ENCODE measurements at places on chromosomes 7 and 10. TPM values are rescaled to one million over a fixed set of nuclear protein-coding genes. Genes with fewer than 3 reads are reported as not detected.

GRCh38 chr10:62031507-62031906, 130.0 kb downstream of the ARID5B start:
- no peak overlapping the region for H3K27ac ChIP-seq
- no peaks in the 10 kb centered on the region for H3K4me1 ChIP-seq
- H3K36me3 ChIP-seq: no peaks in the 10 kb centered on the region
- no peak overlapping the region for H3K4me3 ChIP-seq
- no peak for DNase-seq

DNA sequence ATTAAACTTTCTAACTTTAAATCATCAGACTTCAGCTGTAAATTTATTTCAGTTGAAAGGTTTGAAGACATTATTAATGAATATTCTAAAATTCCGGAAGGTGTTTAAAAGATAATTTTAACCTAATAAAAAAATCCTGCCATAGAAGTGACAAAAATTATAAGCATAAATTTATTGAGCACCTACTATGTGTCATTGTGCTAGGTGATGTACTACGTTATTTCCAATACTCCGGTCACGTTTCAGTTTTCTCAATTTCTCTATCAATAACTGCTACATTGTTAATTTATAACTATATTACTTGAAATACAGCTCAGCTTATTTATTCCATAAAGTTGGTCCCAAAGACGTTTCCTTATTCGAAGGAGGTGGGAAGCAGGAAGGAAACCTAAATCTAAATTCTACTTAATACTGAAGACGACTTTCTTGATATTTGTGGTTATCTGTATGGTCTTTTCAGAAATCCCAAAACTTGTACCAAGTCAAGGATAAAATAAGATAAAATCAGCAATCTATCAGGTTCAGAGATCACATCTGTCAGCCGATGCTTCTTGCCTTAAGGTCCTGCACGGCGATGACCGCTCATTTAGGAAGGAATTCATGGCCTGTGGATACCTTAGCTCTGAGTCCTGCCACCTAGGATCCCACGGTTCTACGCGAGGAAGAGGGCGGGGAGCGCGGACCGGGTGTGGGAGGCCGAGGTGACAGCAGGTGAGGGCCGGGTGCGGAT, 1.2 kb upstream of the ZEB1 start:
- H3K27me3 ChIP-seq: peaks cover 4% of the 10 kb centered on the region
- H3K4me3 ChIP-seq: peak overlapping the region; percentile 82
- H3K36me3 ChIP-seq: no peaks in the 10 kb centered on the region
- DNase-seq: peak; percentile 70
- H3K27ac ChIP-seq: peak overlapping the region; percentile 88

DNA sequence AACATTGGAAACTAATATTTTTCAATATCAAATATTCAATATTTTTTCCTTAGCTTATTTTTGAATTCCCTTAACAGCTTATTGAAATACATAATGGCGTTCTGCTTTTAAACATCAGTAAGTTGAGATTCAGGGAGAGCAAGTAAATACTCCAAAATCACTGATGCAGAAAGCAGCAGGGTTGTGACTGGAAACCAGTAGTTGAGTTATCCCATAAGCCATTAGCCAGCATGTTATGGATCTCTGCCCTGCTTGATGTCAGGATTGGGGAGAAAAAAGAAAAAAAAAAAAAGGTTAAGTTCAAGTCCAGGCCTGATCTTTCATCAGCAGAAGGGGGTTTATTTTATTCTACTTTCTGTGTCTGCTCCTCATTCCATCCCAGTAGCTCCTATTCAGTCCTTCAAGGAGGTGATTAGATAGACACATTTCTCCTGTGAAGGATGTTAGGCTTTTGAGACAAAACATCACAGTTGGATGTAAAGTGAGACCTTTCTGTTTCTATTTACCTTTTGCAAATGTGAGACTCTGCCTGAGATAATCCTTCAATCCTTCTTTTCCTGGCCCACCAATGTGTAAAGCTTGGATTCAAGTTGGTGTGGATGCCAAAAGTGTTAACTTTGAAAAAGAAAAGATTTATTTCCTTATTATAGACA, 110.9 kb upstream of the HDAC9 start:
- no peak for DNase-seq
- no peaks in the 10 kb centered on the region for H3K27me3 ChIP-seq
- H3K27ac ChIP-seq: no peak overlapping the region
- H3K36me3 ChIP-seq: no peaks in the 10 kb centered on the region

DNA sequence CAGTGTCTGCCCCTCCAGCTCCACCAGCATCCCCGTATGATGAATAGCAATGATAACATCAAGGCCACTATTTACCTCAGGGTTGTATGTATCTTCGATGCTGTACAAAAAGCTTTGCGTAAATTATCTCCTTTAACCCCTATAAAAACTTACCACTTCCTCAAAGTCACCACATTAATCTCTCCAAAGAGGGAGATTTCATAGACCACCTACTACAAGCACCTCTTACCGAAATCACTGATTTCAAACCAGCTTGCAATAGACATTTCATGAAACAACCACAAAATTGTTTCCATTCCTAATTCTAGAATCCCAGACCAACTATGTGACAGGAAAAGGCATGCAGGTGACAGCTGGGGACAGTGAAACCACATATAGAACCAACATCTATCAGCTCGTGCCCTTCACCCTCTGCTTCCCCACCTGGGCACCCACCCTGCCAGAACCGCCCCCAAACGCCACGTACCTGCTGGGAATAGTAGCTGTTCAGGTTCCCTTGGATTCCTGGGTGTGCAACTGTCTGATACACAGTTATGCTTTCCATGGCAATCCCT, 20.1 kb upstream of the MMP21 start:
- DNase-seq: no peak
- H3K27me3 ChIP-seq: no peaks in the 10 kb centered on the region
- no peak overlapping the region for H3K4me3 ChIP-seq
- no peak overlapping the region for H3K27ac ChIP-seq

- H3K27ac ChIP-seq: no peak overlapping the region
- H3K4me3 ChIP-seq: no peak overlapping the region
- H3K4me1 ChIP-seq: no peaks in the 10 kb centered on the region
- no peaks in the 10 kb centered on the region for H3K27me3 ChIP-seq
These were observed 121.9 kb downstream of the WNT2 start for GRCh38 chr7:117200786-117201458.

- no peaks in the 10 kb centered on the region for H3K27me3 ChIP-seq
- no peak overlapping the region for H3K27ac ChIP-seq
- no peaks in the 10 kb centered on the region for H3K36me3 ChIP-seq
- no peak for DNase-seq
- no peak overlapping the region for H3K4me3 ChIP-seq
These were observed 143.7 kb downstream of the FZD1 start for GRCh38 chr7:91407942-91408341.

DNA sequence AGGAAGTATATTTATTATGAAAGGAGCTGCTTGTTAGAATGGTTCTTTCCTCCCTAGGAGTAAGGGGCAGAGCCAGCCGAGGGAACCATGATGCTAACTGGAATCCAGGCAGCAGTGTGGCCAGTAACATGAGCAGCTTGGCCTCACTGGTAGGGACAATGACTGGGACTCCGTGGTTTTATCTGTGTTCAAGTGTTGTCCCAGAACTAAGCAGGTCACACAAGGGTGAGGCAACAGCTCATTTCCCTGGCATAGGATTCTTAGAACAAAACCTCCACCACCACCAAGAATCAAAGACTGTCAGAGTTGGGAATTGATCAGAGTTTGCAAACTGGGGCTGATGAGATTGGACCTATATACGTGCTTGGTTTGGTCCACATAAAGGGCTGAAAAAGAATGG, 138.9 kb upstream of the COBL start:
- H3K27me3 ChIP-seq: no peaks in the 10 kb centered on the region
- no peaks in the 10 kb centered on the region for H3K4me1 ChIP-seq
- H3K36me3 ChIP-seq: no peaks in the 10 kb centered on the region
- DNase-seq: no peak
- no peak overlapping the region for H3K4me3 ChIP-seq

- DNase-seq: no peak
- no peaks in the 10 kb centered on the region for H3K27me3 ChIP-seq
- H3K4me1 ChIP-seq: no peaks in the 10 kb centered on the region
- no peak overlapping the region for H3K27ac ChIP-seq
- H3K36me3 ChIP-seq: no peaks in the 10 kb centered on the region
These were observed 484.6 kb upstream of the GHITM start for GRCh38 chr10:83654689-83655088.

- H3K4me3 ChIP-seq: no peak overlapping the region
- H3K36me3 ChIP-seq: no peaks in the 10 kb centered on the region
- no peak for DNase-seq
- H3K27ac ChIP-seq: no peak overlapping the region
These were observed 33.9 kb downstream of the ECHDC3 start for GRCh38 chr10:11776080-11776479.

- no peaks in the 10 kb centered on the region for H3K27me3 ChIP-seq
- H3K36me3 ChIP-seq: no peaks in the 10 kb centered on the region
- no peak for DNase-seq
- no peak overlapping the region for H3K4me3 ChIP-seq
These were observed 354.2 kb downstream of the CXCL12 start for GRCh38 chr10:44030738-44031137.

DNA sequence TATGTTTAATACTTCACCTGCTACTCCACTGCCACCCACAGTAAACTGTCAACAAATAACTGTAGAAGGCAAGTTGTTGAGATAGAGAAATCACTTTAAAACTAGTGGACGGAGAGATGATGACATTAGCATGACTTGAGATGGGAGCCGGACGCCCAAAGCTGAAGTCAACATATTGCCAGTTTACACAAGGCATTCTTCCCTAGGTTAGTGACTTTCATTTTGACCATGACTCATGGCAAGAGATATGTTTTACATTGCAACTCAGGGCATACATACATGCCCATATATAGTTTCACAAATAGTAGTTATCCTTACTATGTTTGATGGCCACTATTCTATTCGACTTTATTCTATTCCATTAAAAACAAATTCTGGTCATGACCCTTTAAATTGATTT, 296.6 kb downstream of the PLXNA4 start:
- no peaks in the 10 kb centered on the region for H3K36me3 ChIP-seq
- no peak overlapping the region for H3K27ac ChIP-seq
- DNase-seq: no peak
- H3K27me3 ChIP-seq: no peaks in the 10 kb centered on the region
- H3K4me3 ChIP-seq: no peak overlapping the region
- no peaks in the 10 kb centered on the region for H3K4me1 ChIP-seq

GRCh38 chr7:136139417-136139816, 162.3 kb upstream of the MTPN start:
- no peak overlapping the region for H3K27ac ChIP-seq
- H3K36me3 ChIP-seq: no peaks in the 10 kb centered on the region
- H3K4me3 ChIP-seq: no peak overlapping the region
- H3K4me1 ChIP-seq: no peaks in the 10 kb centered on the region

DNA sequence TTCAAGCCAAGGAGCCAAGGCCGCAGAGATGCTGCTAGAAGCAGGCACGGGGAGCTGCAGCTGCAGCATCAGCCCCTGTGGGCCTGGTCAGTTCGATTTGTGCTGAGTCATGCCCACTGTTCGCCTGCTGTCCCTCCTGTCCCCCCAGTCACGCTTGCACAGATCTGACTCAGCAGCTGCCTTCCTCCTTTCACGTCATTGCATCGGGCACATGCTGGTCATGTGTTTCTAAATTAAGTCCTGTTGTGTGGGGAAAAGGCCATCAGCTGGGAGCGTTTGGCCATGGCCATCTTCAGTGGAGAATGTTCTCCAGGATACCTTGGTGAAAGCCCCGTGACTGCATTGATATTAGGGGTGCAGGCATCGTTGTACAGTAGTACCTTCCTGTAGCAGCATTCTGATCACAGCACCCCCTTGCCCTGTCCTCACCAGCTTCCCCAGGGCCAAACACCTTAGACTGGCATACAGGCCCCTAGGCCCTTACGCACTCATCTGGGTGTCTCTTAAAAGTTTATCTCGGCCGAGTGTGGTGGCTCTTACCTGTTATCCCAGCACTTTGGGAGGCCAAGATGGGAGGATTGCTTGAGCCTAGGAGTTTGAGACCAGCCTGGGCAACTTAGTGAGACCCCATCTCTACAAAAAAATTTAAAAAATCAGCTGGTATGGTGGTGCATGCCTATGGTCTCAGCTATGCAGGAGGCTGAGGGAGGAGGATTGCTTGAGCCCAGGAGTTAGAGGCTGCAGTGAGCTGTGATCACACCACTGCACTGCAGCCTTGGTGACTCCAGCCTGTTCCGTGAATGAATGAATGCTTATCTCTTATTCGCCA, 23.2 kb downstream of the POR start:
- H3K27me3 ChIP-seq: no peaks in the 10 kb centered on the region
- peak; percentile 77 for DNase-seq
- H3K4me1 ChIP-seq: peaks cover 22% of the 10 kb centered on the region
- peaks cover 5% of the 10 kb centered on the region for H3K36me3 ChIP-seq
- H3K4me3 ChIP-seq: no peak overlapping the region

DNA sequence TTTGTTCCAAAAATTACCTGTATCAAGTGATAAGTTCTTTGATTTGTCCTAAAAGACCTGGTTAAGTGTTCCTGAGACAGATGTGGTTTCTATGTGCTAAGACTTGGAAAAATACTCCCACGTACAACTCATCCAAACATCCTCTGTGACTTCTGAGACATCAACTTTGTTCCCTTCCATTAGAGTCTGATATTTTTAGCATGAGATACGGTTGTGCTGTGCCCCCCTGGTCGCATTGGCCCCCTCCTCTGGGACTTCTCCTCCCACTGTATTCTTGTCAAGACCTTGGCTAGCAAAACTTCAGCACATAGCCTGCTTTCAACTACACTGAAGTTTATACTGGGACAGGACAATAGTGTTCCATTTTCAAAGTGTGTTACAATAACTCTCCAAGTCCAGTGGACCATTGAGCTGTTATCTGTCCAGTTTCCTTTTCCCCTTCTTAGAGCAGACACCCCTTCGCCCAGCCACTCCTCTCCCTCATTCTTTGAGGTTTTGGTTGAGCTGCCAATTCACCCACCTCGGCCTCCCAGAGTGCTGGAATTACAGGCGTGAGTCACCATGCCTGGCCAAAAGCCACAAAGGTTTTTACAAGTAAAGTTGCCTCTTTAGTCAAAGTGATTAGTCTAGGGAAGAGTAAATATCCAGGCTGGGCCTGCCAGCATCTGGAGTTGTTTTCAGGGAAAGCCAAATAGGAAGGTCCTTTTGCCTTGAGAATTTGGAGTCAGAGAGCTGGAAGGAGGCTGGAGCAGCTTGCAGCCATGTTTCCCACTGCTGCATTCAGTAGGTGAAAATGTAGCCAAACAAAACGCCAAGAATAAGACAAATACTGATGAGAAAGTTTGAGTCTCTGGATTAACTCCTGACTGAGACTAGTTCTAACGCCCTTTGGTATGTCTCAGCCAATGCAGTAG, 17.8 kb upstream of the PDLIM1 start:
- H3K27me3 ChIP-seq: no peaks in the 10 kb centered on the region
- peaks cover 56% of the 10 kb centered on the region for H3K4me1 ChIP-seq
- H3K4me3 ChIP-seq: no peak overlapping the region
- DNase-seq: peak; percentile 84
- peak overlapping the region; percentile 33 for H3K27ac ChIP-seq

Gene HGF
- total RNA-seq: 17.2 TPM

Gene CDK13
- total RNA-seq: 53.2 TPM

Gene IRF5
- 46.0 TPM for total RNA-seq

Gene VIPR2
- total RNA-seq: 0.80 TPM

Gene ANXA8L1
- total RNA-seq: 15.7 TPM

All from lower lobe of right lung (tissue), 2 donors.